ENCODE measurements at places on chromosomes 12 and 14.

DNA sequence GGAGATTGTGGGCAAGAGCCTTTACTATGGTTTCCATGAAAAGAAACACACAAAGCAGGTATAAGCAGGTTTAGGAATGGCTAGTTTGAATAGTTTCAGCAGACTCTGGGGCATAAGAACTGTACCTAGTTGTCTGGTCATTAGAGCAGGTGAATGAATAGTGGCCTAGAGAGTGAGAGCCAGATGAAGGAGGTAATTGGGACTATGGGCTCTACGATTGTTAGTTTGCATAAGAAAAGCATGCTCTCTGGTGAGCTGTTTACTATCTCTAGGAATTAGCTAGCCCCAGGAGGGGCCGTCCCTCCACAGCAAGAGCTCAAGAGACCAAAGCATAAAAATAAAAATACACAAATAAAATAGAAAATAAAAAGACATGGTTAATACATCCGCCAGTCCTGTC is 397.5 kb upstream of the GARIN6 start:
- DNase-seq, result no peak

GRCh38 chr12:47383942-47384341 is 304.2 kb upstream of the AMIGO2 start:
- no peak for DNase-seq

- no peak for DNase-seq
Observed at GRCh38 chr14:50936016-50936340, 8.3 kb downstream of the PYGL start.

GRCh38 chr14:106875503-106875902 is 1349.1 kb downstream of the TMEM121 start:
- no peak for DNase-seq

- no peak for DNase-seq
Observed at GRCh38 chr12:4134448-4135263, 138.9 kb upstream of the CCND2 start.

GRCh38 chr12:52189376-52190174 is 2.2 kb downstream of the KRT80 start:
- DNase-seq, result no peak

- DNase-seq, result no peak
Observed at GRCh38 chr14:93733231-93733630, 55.1 kb downstream of the PRIMA1 start.
